Astrocyte (in vitro differentiated cells and primary cell): ENCODE measurements at places on chromosomes 1 and 21.

DNA sequence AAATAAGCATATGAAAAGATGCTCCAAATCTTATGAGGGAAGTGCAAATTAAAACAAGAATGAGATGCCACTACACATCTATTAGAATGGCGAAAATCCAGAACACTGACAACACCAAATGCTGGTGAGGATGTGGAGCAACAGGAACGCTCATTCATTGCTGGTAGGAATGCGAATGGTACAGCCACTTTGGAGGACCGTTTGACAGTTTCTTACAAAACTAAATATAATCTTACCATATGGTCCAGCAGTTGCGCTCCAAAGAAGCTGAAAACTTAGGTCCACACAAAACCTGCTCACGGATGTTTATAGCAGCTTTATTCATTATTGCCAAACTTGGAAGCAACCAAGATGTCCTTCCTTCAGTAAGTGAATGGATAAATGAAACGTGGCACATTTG, 50.3 kb downstream of the POFUT2 start:
- no peak for DNase-seq

DNA sequence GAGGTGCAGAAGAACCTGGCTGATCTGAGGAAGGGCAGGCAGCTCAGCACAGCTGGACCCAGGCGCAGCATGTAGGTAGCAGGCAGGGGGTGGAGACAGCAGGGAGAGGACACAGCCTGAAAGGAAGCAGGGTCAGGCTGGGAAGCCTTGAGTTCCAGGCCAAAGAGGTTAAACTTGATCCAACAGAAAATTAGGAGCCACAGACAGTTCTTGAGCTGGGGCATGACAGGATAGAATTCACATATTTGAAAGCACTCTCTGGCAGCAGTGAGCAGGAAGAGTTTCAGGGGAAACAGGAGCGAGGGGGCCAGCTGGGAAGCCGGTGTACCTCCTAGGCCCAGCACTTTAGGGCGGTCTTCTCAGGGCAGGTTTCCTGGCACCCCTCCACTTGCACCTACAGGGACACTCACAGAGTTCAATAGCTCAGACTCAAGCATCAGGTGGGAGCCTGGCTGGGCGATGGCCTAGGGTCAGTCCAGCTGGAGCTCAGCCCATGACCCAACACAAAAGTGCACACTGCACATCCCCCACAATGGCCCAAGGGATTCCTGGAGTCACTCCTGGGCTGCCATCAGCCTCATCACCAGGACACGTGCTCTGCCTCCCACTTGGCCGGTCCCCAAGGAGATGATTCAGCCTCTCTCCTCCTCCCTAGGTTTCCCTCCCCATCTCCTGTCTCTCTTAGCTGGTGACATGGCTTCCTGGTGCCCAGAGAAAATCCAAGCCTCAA, 22.7 kb downstream of the MATN1 start:
- peak; percentile 69 for DNase-seq

- no peak for DNase-seq
Measured at GRCh38 chr1:162992945-162993344, 76.2 kb upstream of the RGS4 start.

- DNase-seq: peak; percentile 95
Measured at GRCh38 chr1:23198373-23198772, 18.9 kb downstream of the HTR1D start.

DNA sequence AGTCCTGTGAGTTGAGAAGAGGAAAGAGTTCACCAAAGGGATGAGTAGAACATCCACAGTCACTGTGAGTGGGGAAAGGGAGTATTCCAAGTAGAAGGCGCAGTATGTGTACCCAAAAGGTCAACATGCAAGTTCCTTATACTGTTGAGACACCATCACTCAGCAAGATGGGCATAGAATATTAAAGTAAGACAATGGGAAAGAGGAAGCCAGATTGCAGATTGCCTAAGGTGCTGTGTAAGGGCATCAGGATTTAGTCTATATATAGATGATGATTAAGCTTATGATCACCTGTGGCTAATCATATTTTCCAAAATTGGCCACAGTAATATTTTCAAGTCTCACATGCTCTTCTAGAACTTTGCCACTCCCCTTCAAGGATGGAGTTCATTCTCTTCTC, 120.1 kb upstream of the CAMK1G start:
- DNase-seq: no peak
